Memory B cell (primary cell): ENCODE measurements at places on chromosomes 1 and 21.

DNA sequence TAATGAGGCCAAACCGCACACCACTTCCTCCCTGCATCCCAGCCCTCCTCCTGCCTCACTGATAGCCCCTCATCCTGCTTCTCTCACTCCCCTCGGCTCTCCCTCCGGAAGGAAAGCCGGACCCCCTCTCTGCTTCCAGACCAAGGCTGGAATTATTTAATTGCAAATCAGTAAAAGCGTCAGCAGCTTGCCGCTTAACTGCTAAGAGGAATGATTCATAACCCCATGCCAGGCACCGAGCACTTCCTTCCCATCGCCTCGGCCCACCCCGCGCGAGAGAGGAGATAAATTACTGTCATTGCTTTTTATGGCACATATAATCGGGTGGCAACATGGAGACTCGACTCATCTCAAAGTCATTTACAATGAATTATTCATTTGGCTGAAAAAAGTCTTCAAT, 77.3 kb downstream of the UBIAD1 start:
- DNase-seq: no peak
- H3K4me3 ChIP-seq: no peak overlapping the region
- peaks cover 33% of the 10 kb centered on the region for H3K27me3 ChIP-seq

DNA sequence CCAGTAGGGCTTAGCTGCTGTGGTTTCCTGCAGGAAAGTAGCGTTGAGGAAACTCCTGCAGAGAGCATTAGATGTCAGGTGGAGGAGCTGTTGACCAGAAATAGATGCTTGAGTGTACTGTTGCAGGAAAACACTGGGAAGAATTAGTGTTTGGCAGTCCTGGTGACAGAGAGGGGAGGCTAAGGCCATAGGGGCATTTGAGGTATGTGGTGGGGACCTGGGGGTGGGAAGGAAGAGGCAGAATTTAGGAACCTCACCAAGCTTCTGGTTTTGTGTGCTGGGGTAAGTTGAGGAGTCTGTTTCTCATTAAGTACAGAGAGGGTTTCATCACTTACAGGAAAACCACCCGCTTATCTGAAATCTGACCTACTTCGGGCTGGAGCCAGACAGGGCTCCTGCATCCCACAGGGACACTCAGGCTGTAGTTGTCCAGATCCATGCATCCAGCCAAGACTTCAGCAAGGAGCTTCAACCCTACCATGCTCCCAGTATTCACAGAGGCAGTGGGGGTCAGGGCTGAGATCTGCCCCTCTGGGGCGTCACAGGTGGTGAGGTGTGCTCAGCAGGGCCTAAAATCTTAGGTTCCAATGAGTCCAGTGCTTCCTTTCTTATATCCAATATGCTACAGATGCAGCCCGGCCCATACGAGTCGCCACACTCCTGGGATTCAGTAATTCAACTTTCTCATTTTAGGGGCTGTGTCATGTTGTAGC, 15.1 kb downstream of the SH2D2A start:
- H3K27me3 ChIP-seq: no peaks in the 10 kb centered on the region
- H3K4me1 ChIP-seq: peaks cover under 1% of the 10 kb centered on the region
- H3K4me3 ChIP-seq: no peak overlapping the region
- DNase-seq: no peak
- peak overlapping the region; percentile 72 for H3K27ac ChIP-seq

GRCh38 chr1:7302873-7303272, 468.2 kb upstream of the VAMP3 start:
- DNase-seq: no peak
- no peak overlapping the region for H3K4me3 ChIP-seq
- H3K36me3 ChIP-seq: no peaks in the 10 kb centered on the region
- no peak overlapping the region for H3K27ac ChIP-seq

DNA sequence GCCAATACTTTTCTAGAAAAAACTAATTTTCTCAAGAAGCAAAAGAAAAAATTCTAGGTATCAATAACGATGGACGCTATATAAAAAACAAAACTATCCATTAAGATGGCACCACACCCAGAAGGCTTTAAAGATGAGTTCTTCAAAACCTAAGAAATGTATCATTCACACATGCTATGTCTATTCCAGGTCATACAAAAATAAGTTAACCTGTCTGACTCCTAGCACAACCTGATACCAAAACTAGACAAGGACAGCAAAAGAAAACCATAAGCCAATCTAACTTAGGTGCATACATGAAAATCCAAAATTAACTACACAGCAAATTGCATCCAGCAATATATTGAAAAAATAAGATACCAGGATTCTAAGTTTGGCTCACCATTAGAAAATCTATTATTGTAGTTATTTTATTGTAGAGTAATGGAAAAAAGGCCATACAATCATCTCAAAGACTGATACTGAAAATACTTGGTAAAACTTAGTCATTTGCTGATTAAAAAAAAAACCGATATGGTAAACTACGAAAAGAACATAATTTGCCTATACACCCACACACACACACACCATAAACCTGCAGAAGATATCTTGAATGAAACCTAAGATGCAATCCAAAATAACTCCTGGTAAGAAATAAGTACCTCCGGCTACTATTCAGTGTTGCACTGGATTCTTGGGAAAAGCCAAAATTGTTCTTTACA, 55.0 kb downstream of the TRAF5 start:
- no peaks in the 10 kb centered on the region for H3K27me3 ChIP-seq
- peaks cover 6% of the 10 kb centered on the region for H3K36me3 ChIP-seq
- H3K4me1 ChIP-seq: peaks cover 16% of the 10 kb centered on the region
- H3K27ac ChIP-seq: peak overlapping the region; percentile 98

- H3K4me1 ChIP-seq: no peaks in the 10 kb centered on the region
- H3K4me3 ChIP-seq: no peak overlapping the region
- peaks cover 12% of the 10 kb centered on the region for H3K27me3 ChIP-seq
- DNase-seq: no peak
- H3K36me3 ChIP-seq: no peaks in the 10 kb centered on the region
These were observed 37.3 kb downstream of the ZMYND12 start for GRCh38 chr1:42418516-42418915.

DNA sequence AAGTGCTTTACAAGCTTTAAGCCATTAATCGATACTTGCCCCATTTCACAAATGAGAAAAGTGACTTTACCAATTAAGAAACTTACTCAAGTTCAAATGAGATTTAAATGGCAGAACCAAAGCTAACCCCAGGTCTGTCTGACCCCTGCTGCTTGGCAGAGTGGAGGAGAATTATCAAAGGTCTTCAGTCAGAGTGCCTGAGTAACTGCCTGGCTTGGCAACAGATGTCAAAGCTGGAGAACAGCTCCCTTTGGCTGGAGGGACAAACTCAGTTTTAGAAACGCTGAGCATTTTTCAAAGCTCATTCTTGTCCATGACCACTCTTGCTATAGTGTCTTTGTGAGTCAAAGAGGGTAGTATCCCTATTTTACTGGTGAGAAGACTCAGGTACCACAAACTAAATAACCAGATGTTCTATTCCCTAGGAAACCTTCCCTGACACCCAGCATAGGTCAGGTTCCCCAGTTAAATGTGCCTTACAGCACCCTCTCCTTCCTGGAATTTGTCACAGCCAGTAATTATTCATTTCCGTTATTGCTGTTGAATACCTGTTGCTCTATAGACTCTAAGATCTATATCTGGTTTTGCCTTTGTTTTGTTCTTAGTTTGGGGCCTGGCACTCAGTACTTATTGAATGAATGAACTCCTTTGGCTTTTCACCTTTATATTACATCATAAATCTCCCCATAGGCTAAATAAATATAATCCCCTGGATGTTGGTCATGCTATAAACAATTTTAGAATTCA, 5.0 kb upstream of the BCAR3 start:
- no peak overlapping the region for H3K4me3 ChIP-seq
- no peaks in the 10 kb centered on the region for H3K36me3 ChIP-seq
- H3K27me3 ChIP-seq: no peaks in the 10 kb centered on the region
- no peak for DNase-seq

DNA sequence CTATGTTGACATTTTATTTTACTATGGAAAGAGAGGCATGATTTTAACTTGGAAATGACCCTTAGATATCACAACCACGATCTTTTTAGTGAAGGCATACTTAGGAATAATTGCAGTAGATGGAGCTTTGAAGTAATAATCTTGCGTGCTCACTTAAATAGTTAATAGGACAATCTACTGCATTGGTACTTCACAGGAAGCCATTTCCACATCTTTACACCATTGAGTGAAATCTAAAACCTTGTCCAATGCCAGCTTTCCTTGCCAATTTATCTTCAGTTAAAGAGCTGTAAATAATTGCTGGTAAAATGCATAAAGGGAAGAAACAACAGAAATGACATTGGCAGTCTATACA, 586.3 kb downstream of the ADGRL2 start:
- H3K36me3 ChIP-seq: no peaks in the 10 kb centered on the region
- no peaks in the 10 kb centered on the region for H3K4me1 ChIP-seq
- no peaks in the 10 kb centered on the region for H3K27me3 ChIP-seq

- DNase-seq: no peak
- H3K4me3 ChIP-seq: peak overlapping the region; percentile 99
- no peaks in the 10 kb centered on the region for H3K27me3 ChIP-seq
- no peak overlapping the region for H3K27ac ChIP-seq
These were observed 1.1 kb downstream of the C21orf58 start for GRCh38 chr21:46322351-46323226.

GRCh38 chr1:20390589-20391331, 95.2 kb downstream of the CAMK2N1 start:
- H3K4me1 ChIP-seq: peaks cover 14% of the 10 kb centered on the region
- H3K27ac ChIP-seq: no peak overlapping the region
- no peak overlapping the region for H3K4me3 ChIP-seq
- H3K27me3 ChIP-seq: peaks cover 9% of the 10 kb centered on the region
- peaks cover 5% of the 10 kb centered on the region for H3K36me3 ChIP-seq

- peaks cover 1% of the 10 kb centered on the region for H3K27me3 ChIP-seq
- H3K4me3 ChIP-seq: no peak overlapping the region
These were observed 273.9 kb downstream of the TM2D1 start for GRCh38 chr1:61450872-61451571.

DNA sequence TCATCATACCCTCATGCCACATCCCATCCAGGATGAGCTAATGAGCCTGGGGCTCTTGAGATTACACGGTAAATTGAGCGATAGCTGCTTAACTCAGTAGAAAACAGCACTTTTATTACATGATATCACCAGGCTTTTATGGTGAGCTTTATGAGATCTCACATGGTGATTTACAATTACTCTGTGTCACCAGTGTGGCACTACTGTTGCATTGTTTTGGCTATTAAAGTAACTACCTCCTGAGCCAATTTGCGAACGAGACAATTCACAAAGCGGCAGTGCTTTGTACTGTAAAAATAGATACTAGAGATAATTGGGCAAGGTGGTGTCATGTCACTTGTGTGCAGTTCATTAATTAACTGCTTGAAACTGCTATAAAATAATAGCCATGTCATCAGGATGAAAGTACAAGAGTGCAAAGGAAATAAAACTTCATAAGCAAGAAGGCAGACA, 767.7 kb upstream of the ADGRL2 start:
- no peaks in the 10 kb centered on the region for H3K4me1 ChIP-seq
- H3K36me3 ChIP-seq: no peaks in the 10 kb centered on the region
- peaks cover 1% of the 10 kb centered on the region for H3K27me3 ChIP-seq
- no peak overlapping the region for H3K4me3 ChIP-seq
- DNase-seq: no peak

GRCh38 chr1:169005776-169006175, 100.7 kb upstream of the ATP1B1 start:
- peaks cover 2% of the 10 kb centered on the region for H3K27me3 ChIP-seq
- no peaks in the 10 kb centered on the region for H3K36me3 ChIP-seq
- H3K4me3 ChIP-seq: no peak overlapping the region
- DNase-seq: no peak
- H3K4me1 ChIP-seq: no peaks in the 10 kb centered on the region
- no peak overlapping the region for H3K27ac ChIP-seq

DNA sequence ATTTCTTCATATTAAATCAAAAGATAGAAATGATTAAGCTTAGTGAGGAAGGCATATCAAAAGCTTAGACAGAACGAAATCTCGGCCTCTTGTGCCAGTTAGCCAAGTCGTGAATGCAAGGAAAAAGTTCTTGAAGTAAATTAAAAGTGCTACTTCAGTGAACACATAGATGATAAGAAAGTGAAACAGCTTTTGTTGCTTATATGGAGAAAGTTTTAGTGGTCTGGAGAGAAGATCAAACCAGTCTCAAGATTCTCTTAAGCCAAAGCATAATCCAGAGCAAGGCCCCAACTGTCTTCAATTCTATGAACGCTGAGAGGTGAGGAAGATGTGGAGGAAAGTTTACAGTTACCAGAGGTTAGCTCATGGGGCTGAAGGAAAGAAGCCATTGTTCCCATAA, 88.4 kb downstream of the ADGRL2 start:
- H3K4me3 ChIP-seq: no peak overlapping the region
- no peak for DNase-seq
- H3K36me3 ChIP-seq: no peaks in the 10 kb centered on the region
- no peaks in the 10 kb centered on the region for H3K27me3 ChIP-seq

DNA sequence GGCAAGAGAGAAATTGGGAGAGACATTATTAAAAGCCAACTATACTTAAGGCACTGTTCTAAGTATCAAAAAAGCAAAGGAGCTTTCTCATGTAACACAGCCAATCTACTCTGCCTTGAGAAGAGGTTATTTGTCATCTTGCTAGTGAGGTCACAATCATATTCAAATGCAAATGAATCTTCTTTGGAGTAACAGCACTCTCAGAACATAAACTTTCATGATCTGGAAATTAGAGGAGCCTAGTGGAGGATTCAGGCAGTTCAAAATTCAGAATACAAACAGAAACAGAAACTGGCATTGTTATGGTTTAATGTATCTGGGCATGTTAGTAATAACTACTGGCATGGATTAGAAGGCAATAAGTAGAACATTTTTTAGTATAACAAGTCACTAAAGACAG, 57.4 kb downstream of the ARID4B start:
- H3K27ac ChIP-seq: peak overlapping the region; percentile 73
- peaks cover 4% of the 10 kb centered on the region for H3K36me3 ChIP-seq
- H3K4me1 ChIP-seq: peaks cover 47% of the 10 kb centered on the region
- peak; percentile 19 for DNase-seq

DNA sequence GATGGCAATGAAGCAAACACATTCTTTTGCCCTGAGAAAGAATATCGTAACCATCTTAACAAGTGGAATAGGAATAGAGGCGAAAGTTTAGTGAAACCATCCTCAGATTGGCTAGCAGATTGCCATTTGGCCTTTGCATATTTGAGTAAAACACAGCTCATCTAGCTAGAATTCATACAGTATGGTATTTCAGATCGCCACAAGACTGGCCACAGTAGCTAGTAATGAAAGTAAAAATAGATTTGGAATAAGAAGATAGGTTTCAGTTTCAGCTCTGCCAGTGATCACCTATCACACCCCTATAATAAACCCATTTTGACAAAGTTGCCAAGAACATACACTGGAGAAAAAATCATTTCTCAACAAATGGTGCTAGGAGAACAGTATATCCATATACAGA, 294.9 kb downstream of the LRRIQ3 start:
- H3K36me3 ChIP-seq: no peaks in the 10 kb centered on the region
- H3K4me3 ChIP-seq: no peak overlapping the region
- no peaks in the 10 kb centered on the region for H3K4me1 ChIP-seq
- no peak for DNase-seq
- no peak overlapping the region for H3K27ac ChIP-seq

DNA sequence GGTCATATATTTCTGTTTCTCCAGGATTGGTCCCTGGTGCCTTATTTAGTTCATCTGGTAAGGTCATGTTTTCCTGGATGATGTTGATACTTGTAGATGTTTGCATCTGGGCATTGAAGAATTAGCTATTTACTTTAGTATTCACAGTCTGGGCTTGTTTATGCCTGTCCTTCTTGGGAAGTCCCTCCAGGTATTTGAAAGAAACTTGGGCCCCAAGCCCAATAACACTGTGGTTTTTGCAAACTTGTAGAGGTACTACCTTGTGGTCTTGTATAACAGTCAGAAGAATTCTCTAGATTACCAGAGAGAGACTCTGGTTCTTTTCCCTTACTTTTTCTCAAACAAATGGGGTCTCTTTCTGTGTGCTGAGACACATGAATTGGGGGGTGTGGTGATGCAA, 251.4 kb upstream of the B3GALT2 start:
- no peak overlapping the region for H3K4me3 ChIP-seq
- H3K36me3 ChIP-seq: peaks cover 5% of the 10 kb centered on the region
- H3K27me3 ChIP-seq: no peaks in the 10 kb centered on the region
- no peak overlapping the region for H3K27ac ChIP-seq
